Stimulated activated CD8-positive, alpha-beta memory T cell treated with anti-CD3 and anti-CD28 coated beads, Interleukin-2, amount 100 ng/mL, for 48 hours (primary cell): ENCODE measurements at places on chromosomes 3 and 15.

GRCh38 chr3:34077417-34078195 lies 279.2 kb downstream of the PDCD6IP start:
- DNase-seq = no peak

DNA sequence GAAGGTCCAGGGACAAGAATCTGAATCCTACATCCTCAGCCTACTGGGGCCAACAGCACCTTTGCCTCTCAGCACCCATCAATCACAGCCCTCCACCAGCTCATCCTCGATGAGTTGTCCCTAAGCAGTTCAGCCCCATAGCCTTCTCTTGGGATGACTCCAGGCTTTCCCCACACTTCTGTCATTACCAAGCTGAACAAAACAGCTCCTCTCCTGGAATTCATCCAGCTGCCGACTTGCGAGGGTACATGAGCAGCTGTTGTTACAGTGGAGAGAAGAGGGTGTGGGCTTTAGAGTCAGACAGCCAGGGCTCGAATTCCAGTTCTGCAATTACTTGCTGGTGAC lies 69.0 kb upstream of the THBS1 start:
- no peak for DNase-seq

- DNase-seq = no peak
Measured at GRCh38 chr3:161879470-161879869, 382.9 kb downstream of the OTOL1 start.

GRCh38 chr3:88075497-88075896 lies 16.4 kb downstream of the ZNF654 start:
- DNase-seq = no peak

DNA sequence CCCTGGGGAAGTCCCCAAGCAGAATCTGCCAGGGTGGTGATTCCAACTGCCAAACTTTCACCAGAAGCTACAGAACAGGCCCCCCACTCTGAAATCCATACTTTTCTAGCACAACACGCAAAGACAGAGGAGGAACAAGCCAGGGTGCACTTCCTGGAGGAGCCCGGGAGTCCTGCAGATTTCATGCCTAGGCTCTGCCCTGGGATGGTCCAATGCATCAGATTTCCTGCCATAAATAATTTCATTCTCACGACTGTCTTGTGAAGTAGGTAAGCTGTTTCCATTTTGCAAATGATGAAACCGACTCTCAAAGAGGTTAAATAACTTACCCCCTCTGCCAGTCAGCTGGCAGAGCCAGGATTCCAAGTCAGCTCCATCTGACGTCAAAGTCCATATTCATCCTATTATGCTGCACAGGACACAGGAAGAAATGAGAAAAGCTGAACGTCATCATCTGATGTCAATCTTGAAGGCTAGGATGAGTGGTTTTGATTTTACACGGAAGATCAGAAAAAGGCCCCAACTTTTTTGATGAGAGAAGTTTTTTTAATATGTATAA lies 134.8 kb upstream of the IGF1R start:
- no peak for DNase-seq

- no peak for DNase-seq
Measured at GRCh38 chr15:44068347-44068746, 126.7 kb downstream of the FRMD5 start.

DNA sequence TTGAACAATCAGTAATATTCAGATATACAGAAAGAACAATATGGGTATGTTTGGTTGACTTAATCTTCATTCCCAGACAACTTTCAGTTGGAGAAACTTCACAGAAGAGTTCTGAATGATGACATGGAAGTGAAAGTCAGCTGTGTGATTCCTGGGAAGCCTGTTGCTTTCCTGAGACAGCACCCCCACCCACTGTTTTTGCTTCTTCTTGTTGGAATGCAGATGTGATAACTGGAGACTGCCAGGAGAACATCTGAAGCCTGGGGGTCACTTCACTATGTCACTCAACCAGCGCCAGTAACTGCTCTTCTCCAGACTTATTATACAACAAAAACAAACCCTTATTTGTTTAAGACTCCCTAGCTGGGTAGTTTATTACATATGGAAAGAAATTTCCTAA lies 599.4 kb downstream of the ZIC1 start:
- DNase-seq = no peak

GRCh38 chr3:81769299-81769698 lies 7.9 kb upstream of the GBE1 start:
- DNase-seq = no peak

DNA sequence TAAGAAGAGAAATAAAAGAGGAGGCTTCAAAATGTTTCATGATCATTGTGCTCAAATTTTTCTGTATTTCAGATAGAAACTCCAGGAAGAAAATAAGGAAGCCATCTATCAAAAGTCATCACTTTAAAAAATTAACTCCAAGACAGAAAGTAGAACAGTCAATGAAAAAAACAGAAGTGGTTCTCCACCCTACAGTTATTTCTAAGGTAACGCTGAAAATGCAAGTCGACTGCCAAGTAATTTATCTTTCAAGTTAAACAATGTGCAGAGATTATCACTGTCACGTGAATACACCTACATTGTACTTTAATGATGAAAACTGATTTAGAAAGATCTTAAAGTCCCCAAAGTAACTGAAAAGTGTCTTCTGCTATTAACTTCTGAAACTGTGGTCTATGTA lies 78.5 kb upstream of the SNRPA1 start:
- DNase-seq = no peak

DNA sequence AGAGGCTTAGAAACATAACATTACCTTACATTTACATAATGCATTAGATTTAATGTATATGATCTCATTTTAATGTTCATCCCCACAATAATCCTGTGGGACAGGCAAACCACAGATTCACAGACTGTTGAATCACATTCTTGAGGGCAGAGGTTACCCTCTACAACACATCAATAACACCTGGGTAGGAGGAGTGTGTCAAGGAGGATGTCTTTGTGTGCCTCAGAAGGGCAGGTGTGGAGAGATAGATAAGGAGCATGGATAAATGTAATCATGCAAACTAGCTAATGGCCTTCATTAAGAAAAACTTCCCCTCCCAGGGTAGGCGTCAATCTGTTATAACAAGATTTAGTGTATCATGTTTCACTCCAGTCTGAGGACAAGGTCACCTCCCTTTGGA lies 12.9 kb upstream of the MB21D2 start:
- DNase-seq = no peak
